Germinal center (tissue), 1 donor: ENCODE measurements at places on chromosomes 1 and 21.

DNA sequence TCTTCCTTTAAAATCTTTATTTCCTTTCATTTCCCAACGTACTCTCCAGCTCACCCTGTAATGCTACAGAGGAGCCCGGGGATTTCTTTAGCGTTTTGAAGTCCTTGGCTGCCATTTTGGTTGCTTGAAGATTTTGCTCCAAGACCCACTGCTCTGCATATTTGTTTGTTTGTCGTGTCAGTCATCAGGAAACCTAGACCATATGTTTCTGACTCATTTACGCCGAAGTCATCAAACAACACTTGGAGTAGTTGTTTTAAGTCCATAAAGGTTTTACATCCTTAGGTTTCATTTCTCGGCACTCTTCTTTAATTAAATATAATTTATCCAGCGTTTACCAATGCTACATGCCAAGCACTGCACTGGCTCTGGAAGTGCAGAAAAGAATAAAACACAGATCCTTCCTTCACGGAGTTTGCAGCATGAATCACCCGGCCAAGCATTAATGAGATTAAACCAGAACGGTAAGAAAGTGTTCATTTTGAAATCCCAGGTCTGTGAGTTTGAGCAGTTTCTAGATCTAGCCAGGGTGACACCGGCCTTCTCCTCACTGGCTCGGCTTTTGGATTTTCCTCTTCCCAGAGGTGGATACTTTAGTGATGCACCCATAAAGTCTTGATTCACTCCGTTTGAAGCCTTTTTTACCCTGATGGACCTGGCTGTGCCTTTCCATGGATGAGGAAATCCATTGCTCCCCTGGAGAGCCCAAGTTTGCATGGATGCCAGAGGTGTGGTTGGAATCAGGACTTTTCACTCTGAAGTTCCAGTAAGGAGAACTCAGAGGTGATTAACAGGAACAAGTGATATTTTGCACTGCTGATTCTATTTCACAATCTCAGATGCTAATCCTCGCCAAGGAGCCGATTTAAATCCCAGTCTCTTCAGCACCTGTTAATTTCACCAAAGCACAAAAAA is 109.3 kb downstream of the KAZN start:
- no peak for DNase-seq

DNA sequence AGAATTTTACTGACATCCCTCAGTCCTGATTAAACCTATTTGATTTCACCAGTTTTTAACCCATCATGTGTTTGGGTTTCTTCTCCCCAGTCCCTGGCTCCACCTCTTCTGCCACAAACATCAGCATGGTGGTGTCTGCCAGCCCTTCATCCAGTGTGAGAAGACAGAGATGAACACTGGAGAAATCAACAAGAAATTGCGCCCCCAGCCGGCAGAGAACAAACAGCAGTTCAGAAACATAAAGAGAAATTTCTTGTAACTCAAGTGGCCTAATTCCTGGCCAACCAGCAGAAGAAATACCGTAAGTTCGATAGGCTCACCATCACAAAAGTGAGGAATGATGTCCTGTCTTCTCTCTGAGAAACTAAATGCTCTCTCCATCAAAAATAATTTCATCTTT is 18.3 kb downstream of the S100A11 start:
- no peak for DNase-seq

GRCh38 chr1:161933592-161934588 is 89.8 kb downstream of the OLFML2B start:
- no peak for DNase-seq

GRCh38 chr1:201894343-201895119 is 5.8 kb downstream of the SHISA4 start:
- DNase-seq, result no peak

GRCh38 chr1:217063172-217063908 is 340.1 kb upstream of the ESRRG start:
- no peak for DNase-seq

- DNase-seq, result peak; percentile 47
These were observed 543 bp upstream of the EPHB2 start for GRCh38 chr1:22709891-22710700.

DNA sequence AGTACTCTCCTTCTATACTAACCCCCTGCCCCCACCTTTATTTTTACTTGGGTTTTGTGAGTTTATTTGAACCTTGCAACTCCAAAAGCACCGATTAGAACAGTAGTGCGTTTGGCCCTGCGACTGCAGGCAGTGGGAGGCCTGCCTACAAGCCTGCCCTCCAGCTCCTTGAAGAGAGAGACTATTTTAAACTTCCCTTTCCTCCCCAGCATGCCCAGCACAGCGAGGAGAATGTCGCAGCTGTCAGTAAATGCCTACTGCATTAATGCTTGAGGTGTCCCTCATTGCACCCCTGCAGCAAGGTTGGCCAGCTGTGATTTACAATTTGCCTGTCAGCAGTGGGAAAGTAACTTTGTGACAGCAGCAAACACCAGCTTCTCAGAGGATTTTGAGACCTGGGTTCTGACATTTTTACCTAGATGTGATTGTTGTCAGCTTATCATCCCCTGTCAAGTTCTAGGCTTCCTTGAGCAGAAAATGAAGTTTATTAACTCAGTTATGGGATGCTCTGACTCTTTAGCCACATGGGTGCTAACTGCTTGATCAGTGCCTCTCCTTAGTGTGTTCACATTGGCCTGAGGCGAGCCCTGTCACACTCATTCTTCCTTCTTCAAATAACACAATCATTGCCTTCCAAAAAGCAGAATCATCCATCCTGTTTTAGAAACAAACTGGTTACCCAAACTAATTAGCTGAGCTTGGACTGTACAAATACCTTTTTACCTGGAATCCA is 170.6 kb downstream of the PDE4B start:
- no peak for DNase-seq

DNA sequence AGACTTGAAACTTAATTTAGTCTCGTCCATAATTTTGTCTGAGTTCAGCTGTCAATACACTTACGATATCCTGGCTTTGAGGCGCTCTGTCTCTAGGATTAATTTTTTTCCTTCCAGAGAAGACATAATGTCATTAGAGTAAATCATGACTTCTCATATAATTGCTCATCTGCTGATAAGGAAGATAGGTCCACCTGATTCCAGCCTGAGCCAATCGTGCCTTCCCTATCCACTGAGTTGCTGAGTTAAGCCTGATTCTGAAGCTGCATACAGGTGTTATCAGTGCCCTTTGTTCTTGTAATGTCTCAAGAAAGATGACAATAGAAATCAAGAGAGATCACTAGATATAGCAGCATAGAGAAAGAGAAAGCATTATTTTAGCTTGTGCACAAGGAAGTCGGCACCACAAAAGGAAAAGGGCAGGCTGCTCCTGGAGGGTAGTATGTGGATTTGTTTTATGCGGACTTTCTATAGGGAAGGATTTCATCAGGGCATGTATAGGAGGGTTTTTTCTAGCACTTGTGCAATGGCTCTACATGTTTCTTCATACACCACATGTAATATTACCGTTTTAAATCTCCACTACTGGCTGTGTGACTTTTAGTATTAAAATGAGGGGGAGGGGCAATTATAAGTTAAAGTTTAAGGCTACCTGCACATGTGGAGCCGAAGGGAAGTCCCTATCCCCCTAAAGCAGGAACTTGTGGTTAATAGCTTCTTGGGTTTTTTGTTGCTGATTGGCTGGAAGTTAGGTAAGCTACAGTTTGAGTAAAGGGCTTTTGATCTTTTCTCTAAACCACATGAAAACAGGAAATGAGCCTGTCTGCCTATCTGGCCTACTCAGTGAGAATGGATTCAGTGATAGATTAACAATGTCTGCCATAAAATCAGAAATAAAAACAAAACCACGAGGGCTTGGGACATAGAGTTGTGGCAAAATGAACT is 133.4 kb downstream of the PLPPR5 start:
- DNase-seq, result peak; percentile 11

DNA sequence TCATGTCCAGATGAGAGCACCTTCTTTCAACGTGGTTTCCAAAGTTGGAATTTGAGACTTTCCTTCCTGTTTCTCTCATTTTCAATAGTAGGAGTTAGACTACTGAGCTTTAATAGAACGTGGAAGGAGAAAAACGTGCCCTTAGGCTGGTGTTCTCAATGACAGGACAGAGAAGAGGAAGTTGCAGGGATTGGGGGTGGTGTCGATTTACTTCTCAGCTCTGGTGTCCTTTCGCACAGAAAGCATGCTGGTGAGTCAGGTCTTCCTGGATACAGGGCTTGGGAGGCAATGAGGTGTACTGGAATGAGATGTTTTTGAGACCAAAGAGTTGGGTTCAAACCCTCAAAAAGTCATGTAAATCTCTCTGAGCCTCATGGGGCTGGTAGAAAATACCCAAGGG is 67.1 kb downstream of the HIVEP3 start:
- peak; percentile 22 for DNase-seq

- no peak for DNase-seq
These were observed 18.8 kb downstream of the EMC1 start for GRCh38 chr1:19232524-19232846.

GRCh38 chr1:163263818-163264655 is 57.7 kb upstream of the NUF2 start:
- no peak for DNase-seq

- peak; percentile 20 for DNase-seq
These were observed 24.4 kb downstream of the MCOLN2 start for GRCh38 chr1:84972377-84972987.
